ENCODE measurements at places on chromosomes 4 and X. TPM values are rescaled to one million over a fixed set of nuclear protein-coding genes. Genes with fewer than 3 reads are reported as not detected.

Gene PLP1
- not detected for total RNA-seq

- DNase-seq, result no peak
These were observed 158.6 kb upstream of the ADGRL3 start for GRCh38 chr4:61041527-61041926.

- DNase-seq, result no peak
These were observed 365.7 kb downstream of the PPP3CA start for GRCh38 chr4:100981447-100982204.

DNA sequence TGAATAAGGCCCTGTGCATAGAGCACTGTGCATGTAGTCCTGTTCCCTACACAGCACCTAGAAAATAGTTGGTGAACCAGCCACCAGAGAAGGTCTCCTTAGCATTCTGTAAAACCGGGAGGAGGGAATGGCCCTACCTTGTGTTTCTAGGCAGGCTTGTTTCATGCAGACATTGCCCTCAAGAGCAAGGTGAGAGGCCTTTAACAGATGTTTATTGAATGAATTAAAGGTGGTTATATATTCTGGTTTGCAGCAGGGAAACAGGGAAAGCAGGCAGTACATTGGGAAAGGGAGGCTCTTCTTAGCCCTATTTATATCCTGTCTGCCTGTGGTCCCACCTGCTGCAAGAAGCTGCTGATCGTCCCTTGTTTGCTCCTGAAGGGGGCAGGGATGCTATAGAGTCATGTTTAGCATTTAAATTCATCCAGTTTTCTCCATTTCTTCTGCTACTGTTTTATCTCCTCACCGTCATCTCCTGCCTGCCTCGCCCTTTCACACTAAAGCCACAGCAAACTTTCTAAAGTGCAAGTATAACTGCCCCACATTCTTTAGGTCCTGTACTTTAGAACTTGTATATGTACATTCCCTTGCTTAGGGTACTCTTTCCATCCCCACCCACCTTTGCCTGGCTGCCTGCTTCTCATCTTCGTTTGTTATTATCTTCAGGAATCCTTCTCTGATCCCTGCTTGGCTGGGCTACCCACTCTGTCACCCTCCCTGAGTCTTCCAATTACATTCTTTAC, 60.3 kb downstream of the EGF start:
- no peak for DNase-seq

DNA sequence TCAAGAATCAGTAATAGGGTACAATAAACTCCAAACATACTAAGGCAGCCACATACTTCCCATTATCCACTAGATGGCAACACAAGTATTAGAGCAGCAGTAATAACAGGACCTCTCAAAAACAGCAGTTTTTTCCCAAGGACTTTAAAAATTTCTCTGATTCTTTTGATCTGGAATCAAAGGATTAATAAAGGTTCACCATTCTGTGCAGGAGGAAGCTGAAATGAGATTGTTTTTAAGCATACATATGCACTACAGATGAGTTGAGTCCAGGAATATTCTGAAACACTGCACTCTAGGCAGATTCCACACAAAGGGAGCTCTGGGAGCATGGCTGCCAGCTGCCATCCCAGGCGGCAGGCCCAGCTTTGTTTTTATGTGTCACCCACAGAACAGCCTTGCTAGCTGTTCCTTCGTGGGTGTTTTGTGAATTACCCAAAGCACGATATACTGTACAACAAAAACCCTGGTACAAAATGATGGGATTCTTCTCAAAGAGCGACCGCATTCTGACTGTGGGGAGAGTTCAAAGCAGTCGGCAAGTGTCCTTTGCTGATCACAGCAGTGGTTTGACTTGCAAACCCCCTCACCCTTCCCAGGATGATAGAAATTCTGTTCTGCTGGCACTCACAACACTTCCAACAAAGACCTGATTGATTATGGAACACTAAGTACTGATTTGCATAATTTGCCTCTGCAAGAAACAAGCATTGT, 61.0 kb downstream of the STX18 start:
- no peak for DNase-seq

- DNase-seq, result no peak
These were observed 8.3 kb downstream of the CSN2 start for GRCh38 chr4:69957209-69957608.

All from activated B cell treated with CpG ODN at 0.5 μM for 24 hours (primary cell).